ENCODE measurements at places on chromosomes 13 and 19. TPM values are rescaled to one million over a fixed set of nuclear protein-coding genes. Genes with fewer than 3 reads are reported as not detected.

The ZNF225 gene
- total RNA-seq: 2.6 TPM

The ZNF222 gene
- total RNA-seq: 1.5 TPM

The ADPRHL1 gene
- 0.49 TPM for total RNA-seq

The LILRB5 gene
- not detected for total RNA-seq

The ZNF534 gene
- total RNA-seq: 0.09 TPM
